Posterior vena cava (tissue), 2 donors: ENCODE measurements at places on chromosomes 11 and 22. TPM values are rescaled to one million over a fixed set of nuclear protein-coding genes. Genes with fewer than 3 reads are reported as not detected.
A peak's percentile ranks its signal among the peaks of the same experiment; 100 is the strongest.

RIN1 gene
- 5.4 TPM for total RNA-seq

DNA sequence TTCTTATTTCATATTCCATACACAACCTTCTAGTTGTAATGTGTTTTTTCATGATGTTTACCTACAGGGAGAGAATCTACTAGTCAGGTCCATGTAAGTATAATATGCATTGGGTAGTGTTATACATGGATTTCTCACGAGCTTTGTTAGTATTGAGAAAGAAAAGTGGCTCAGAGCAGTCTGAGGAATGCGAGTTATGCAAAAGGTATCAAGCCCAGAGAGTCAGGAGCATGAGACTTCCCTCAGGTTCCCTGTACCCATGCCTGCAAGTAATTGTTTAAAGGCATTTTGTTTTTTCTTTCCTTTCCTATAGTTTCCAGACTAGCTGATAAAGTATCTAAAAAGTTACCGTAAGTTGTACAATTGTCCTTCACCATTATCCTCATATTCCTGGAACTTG, 66.1 kb downstream of the STK33 start:
- no peak for DNase-seq

XPNPEP3 gene
- 12.6 TPM for total RNA-seq

SAA4 gene
- total RNA-seq = 0.38 TPM

DNA sequence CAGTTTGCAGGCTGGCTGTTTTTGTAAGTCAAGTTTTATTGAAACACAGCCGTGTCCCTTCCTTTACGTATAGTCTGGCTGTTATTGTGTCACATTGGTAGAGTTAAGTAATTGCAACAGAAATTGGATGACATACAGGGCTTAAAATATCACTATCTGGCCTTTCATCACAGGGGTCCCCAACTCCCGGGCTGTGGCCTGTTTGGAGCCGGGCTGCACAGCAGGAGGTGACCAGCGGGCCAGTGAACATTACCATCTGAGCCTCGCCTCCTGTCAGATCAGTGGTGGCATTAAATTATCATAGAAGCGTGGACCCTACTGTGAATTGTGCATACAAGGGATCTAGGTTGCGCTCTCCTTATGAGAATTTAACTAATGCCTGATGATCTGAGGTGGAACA, 31.7 kb downstream of the EXT2 start:
- no peak for DNase-seq

OR10A2 gene
- not detected for total RNA-seq

DNA sequence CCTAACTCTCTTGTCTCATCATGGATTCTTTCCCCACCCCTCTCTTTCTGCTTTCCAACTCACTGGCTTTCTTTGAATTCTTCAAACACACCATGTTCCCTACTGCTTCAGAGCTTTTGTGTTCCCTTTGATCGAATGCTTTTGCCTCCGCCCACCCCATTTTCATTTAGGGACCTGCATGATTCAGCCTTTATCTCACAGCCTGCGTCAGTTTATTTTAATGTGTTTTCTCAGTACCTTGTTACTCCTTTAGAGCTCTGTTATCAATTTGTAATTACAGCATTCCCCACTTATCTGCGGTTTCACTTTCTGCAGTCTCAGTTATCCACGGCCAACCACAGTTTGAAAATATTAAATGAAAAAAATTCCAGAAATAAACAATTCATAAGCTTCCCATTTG, 451.3 kb downstream of the METTL15 start:
- DNase-seq = no peak

OR52H1 gene
- total RNA-seq = 0.51 TPM

DNA sequence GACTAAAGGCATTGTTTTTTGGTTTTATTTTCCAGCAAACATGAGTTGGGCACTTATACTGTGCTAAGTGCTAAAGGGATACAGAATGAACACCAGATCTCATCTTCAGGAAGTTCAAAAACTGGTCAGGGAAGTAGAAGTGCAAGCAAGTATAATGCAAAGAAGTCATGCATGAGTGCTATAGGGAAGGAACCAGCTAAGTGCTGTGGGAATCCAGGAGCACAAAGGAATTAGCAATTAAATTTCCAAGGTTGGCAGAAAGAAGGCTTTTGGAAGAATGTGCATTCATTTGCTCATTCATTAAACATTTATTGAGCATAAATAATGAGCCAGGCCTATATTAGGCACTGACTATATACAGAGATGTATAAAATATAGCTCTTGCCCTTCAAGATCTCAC, 143.7 kb upstream of the ARHGAP42 start:
- no peak for DNase-seq

DNA sequence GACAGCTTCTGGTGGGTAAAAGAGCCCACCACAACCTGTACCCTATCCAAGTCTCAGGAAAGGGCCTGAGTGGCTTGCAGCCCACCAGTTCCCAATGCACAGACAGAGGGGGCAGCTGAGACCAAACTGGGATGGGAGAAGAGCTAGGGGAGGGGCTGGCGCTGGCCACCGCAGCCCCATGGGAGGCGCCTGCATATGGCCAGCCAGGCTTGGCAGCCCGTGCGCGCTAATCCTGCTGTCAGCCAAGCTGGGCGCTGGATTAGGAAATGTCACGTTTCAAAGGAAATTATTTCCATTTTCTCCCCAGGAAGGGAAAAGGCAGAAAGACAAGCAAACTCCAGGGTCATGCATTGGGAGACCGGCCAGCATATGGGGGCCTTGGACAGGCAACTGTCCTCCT, 236.8 kb downstream of the BUD13 start:
- peak; percentile 47 for DNase-seq

DNA sequence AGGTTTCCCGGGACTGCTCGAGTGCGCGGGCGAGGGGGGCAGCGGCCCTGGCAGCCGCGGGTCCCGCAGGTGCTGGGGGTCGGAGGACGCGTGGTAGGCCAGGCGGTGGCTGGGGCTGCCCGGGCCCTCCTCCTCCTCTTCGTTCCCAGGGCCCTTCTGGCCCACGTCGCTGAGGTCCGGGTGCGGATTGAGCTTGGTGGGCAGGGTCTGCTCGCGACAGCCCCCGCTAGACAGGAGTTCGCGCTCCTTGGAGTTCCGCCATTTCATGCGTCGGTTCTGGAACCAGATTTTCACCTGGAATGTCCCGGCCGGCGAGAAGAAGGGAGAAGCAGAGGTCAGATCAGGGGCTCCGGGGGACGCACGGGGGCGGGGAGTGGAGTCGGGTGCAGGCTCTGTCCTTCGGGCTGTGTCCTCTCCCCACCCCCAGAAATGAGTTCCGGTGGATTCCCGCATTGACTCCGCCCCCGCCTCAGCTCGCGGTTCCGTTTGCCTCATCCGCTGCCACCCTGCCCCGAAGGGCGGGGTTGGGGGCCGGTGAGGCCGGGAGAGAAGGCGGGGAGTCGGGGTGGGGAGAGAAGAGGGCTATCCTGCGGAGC, 3.9 kb downstream of the DBX1 start:
- no peak for DNase-seq

DNA sequence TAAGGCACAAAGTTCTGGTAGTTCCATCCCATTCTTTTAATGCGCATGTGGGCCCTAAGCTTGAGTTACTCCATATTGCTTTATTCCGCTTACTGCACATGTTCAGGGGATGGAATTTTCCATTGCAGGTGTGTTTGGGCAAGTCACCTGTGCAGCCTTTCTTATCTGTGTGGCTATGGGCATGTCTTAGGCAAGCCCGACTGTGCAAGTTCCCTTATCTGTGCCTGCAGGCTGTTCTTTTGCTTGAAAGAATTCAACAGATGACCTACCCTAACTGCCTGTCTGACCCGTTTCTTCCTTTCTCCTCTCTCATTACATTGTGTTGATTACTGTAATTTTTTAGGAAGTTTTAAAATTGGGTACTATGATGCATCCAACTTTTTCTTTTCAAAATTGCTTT, 363.6 kb downstream of the TTC28 start:
- no peak for DNase-seq

DNA sequence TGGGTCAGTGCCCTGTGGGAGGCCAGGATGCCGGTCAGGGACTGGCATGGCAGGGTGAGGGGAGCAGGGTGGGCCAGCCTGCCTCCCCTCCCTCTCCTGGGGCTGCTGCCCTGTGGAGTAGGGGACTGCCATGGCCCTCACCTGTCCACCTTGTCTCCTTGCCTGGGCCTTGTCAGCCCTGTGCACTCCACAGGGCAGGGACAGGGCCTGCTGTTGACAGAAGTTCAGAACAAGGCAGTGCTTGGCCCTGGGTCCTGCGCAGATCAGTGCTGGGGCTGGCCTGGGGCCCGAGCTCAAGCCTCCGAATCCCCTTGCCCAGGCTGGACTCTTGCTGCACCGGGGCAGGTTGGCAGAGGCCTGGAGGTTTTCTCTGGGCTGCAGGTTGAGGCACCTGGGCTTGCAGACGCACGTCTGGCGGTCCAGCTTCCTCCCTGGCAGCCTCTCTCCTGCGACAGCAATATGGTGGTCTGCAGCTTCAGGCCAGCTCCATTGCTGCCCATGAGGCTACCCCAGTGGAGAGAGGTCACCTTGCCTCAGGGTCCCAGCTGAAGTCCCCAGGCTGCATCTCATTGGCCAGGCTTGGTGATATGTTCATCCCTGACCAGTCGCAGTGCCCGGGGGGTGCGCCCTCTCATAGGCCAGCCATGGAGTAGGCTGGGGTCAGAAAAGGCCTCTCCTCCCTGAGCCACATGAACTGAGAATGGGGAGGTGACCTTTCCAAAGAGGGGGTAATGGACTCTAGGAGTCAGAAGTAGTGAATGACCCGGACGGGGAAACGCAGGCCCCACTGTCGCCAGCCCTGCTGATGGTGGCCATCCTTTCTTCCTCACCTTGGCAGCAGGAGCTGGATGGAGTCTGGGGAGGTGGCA, 21.5 kb upstream of the CHKA start:
- no peak for DNase-seq

KRTAP5-11 gene
- total RNA-seq = not detected

- no peak for DNase-seq
These were observed 61.8 kb downstream of the OTOG start for GRCh38 chr11:17608821-17609220.

DNA sequence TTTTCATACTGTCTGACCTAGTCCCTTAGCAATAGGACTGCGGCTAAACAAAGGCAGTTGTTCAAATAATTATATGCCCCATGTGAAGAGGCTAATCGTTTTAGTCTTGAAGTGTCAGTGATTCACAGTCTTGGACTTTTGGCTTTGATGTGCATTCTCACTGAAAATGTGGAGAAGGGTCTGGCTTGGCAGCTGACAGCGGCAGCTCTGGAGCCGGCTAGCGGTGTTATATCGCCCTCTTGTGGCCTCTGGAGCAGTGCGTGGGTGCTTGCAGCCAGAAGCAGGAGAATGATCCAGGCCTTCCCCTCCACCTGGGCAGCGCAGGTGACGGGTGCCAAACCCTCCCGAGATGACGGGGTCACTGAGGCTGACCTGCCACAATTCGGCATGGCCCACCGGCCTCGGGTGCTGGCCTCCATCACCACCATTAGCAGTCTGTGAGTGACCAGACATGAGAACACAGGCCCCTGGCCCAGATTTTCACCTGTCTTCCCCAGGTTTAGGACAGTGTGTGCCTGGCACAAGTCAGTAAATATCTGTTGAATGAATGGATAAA, 90.3 kb upstream of the PITPNB start:
- DNase-seq = peak; percentile 93

GRCh38 chr11:118223992-118224391, 819 bp downstream of the JAML start:
- DNase-seq = no peak

- DNase-seq = no peak
These were observed 15.5 kb downstream of the APOL3 start for GRCh38 chr22:36144886-36145541.

TECTA gene
- 0.62 TPM for total RNA-seq
